ENCODE measurements at places on chromosomes 7 and 10. TPM values are rescaled to one million over a fixed set of nuclear protein-coding genes. Genes with fewer than 3 reads are reported as not detected.

MTG1 gene
- polyA plus RNA-seq, result 33.9 TPM

ADRB1 gene
- polyA plus RNA-seq, result 8.9 TPM

ANKRD61 gene
- 0.16 TPM for polyA plus RNA-seq

ERV3-1 gene
- 5.4 TPM for polyA plus RNA-seq

CD36 gene
- polyA plus RNA-seq, result 612 TPM

SLC18A3 gene
- not detected for polyA plus RNA-seq

SPDYE2B gene
- not detected for polyA plus RNA-seq

GIMAP8 gene
- polyA plus RNA-seq, result 3.6 TPM

ADAMTS14 gene
- polyA plus RNA-seq, result 0.94 TPM

PHYH gene
- 16.2 TPM for polyA plus RNA-seq

SEMA4G gene
- polyA plus RNA-seq, result 10.0 TPM

GNGT1 gene
- polyA plus RNA-seq, result not detected

GLI3 gene
- polyA plus RNA-seq, result 6.5 TPM

NEURL1 gene
- 0.51 TPM for polyA plus RNA-seq

TMEM243 gene
- 22.5 TPM for polyA plus RNA-seq

RPS24 gene
- polyA plus RNA-seq, result 7,450 TPM

PRLHR gene
- 0.01 TPM for polyA plus RNA-seq

CRYGN gene
- 0.68 TPM for polyA plus RNA-seq

RAB19 gene
- not detected for polyA plus RNA-seq

NPC1L1 gene
- polyA plus RNA-seq, result 0.51 TPM

TMEM196 gene
- polyA plus RNA-seq, result 0.29 TPM

RFC2 gene
- 17.8 TPM for polyA plus RNA-seq

ZCCHC24 gene
- polyA plus RNA-seq, result 121 TPM

PNLIP gene
- 3.7 TPM for polyA plus RNA-seq

EXOSC1 gene
- 26.0 TPM for polyA plus RNA-seq

SEC61G gene
- 454 TPM for polyA plus RNA-seq

MMP21 gene
- 0.13 TPM for polyA plus RNA-seq

CHAT gene
- polyA plus RNA-seq, result not detected

GHRHR gene
- not detected for polyA plus RNA-seq

NEUROG3 gene
- polyA plus RNA-seq, result not detected

NUDT1 gene
- 17.9 TPM for polyA plus RNA-seq

MKLN1 gene
- 13.7 TPM for polyA plus RNA-seq

Measured in adipose tissue (tissue), 3 donors.